ENCODE measurements at places on chromosomes 4 and X.

DNA sequence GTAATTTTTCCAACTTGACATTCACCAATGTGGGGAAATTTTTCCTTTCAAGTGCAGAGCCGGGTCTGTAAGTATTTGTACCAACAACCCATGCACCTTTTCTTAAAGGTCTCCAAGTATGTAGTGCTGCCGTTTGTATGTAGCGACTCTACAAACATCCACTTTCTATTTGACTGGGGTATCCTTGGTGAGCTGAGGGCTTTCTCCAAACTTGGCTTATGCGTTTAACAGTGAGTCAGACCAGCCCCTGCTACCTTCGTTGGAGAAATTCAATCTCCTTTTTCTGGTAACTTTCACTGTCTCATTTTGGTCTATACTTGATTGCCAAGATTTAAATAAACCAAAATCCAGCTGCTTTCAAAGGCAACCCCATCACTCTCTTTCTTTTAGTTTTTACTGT, 34.9 kb downstream of the MGST2 start:
- DNase-seq: no peak

DNA sequence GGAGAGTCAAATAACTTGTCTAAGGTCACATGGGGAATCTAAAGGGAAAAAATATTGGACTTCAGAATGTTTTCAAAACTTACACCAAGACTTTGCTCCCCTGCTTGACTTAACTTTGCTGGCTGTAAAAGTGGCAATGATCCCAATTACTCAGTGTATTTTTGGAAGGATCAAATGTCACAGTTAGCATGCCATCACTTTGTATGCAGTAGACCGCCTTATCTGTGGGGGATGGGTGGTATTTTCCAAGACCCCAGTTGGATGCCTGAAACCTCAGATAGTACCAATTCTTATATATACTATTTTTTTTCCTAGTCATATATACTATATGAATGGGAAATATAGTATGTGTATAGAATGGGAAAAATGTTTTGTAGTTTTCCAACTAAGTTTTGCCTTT, 53.4 kb downstream of the COL4A6 start:
- no peak for DNase-seq

DNA sequence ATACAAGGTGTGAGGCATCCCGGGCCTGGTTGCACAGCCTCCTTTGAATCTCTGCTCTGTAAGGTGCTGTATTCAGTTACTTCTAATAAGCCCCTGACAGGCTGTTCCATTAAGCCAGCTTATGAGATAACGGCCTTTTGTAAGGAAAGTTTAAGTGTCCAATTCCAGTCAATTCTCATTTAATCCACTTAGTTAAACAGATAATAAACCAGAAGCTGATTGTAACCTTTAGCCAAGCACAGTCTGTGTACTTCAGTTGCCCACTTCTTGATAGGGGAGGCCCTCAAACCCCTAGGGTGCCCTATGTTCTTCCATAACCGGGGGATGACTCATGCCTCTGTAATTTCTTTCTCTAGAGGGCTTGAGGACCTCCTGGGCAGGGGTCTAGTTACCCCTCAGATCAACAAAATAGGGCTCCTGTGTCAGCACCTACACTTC, 63.4 kb downstream of the RASL11B start:
- DNase-seq: no peak

DNA sequence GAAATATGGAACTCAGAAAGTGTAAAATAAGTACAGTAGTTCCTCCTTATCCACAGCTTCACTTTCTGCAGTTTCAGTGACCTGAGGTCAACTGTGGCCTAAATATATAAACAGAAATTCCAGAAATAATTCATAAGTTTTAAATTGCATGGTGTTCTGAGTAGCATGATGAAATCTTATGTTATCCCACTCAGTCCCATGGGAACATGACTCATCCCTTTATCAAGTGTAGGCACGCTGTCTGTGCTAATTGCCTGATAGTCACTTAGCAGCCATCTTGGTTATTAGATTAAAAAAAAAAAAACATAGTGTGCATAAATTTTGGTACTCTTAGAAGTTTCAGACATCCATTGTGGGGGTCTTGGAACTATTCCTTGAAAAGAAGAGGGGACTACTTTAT, 983.4 kb upstream of the ADGRL3 start:
- no peak for DNase-seq
